ENCODE measurements at places on chromosomes 4 and X.

DNA sequence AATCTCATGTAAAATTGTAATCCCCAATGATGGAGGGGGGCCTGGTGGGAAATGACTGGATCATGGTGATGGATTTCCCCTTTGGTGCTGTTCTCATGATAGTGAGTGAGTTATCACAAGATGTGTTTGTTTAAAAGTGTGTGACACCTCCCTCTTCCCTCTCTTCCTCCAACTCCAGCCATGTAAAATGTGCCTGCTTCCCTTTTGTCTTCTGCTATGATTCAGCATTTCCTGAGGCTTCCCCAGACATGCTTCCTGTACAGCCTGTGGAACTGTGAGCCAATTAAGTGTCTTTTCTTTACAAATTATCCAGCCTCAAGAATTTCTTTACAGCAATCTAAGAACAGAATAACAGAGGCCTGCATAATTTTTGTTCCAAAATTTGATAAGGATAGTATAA is 85.2 kb downstream of the ANAPC10 start:
- no peak for DNase-seq

DNA sequence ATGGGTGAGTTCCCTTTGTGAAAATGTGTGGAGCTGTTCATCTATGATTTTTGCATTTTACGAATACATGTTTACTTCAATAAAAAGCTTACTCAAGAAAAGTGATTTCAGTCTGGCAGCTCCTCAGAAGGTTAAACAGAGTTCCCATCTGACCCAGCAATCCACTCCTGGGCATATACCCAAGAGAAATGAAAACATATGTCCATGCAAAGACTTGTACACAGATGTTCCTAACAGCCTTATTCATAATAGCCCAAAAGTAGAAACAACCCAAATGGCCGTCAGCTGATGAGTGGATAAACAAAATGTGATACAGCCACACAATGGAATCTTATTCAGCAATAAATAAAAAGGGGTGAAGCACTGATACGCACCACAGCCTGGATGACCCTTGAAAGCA is 20.8 kb downstream of the CLCN4 start:
- DNase-seq = no peak

- no peak for DNase-seq
Observed at GRCh38 chr4:28014469-28014868, 1153.8 kb downstream of the STIM2 start.

GRCh38 chr4:107252571-107252970 is 216.5 kb upstream of the DKK2 start:
- DNase-seq = no peak

All from CD4-positive, alpha-beta T cell treated with Interleukin-2 at 100 ng/mL for 4 hours (primary cell).